ENCODE measurements at places on chromosomes 1 and 21.
A peak's percentile ranks its signal among the peaks of the same experiment; 100 is the strongest.

- no peak for DNase-seq
Observed at GRCh38 chr1:161723459-161724141, 2.3 kb downstream of the FCRLB start.

GRCh38 chr1:216777148-216777547, 53.9 kb upstream of the ESRRG start:
- no peak for DNase-seq

DNA sequence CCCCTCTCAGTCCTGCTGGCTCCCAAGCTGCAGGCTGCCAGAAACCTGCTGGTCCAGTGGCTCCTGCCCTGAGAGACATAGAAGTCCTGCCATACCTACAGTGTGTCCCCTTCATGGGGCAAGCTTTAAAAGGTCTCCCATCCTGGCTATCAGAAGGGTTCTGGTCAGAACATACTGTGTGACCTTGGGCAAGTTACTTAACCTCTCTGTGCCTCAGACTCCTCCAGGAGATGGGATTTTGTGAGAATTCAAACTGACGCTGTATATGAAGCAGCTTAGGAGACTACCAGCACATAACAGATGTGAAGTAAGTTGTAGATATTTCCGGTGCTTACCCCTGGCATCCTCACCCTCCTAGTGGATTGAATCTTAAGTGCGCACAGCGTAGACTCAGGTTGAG, 8.7 kb upstream of the GJB5 start:
- no peak for DNase-seq

DNA sequence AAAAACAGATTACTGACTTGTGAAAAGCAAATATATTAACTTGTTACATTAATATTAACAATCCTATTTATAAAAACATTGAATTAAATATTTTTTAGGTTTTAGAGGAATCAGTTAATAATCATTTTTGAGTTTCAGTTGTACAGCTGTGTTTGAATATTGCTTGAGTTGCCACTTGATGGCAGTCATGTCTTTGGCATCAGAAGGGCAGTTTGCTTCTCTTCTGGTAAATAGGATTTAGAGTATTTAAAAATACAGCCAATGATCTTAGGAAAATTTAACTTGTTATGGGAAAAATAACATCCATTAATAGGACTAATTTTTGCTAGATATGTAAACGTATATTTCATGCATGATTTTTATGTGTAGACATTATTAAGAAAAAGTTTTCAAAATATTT, 234.1 kb downstream of the NCAM2 start:
- DNase-seq: peak; percentile 44

GRCh38 chr21:41048623-41049022, 119.3 kb upstream of the BACE2 start:
- no peak for DNase-seq

GRCh38 chr1:104987210-104987609, 1237.5 kb downstream of the AMY1C start:
- no peak for DNase-seq

GRCh38 chr1:44735992-44736391, 3.6 kb upstream of the KIF2C start:
- DNase-seq: no peak
